Effector memory CD8-positive, alpha-beta T cell (primary cell): ENCODE measurements at places on chromosomes 5 and 9.

DNA sequence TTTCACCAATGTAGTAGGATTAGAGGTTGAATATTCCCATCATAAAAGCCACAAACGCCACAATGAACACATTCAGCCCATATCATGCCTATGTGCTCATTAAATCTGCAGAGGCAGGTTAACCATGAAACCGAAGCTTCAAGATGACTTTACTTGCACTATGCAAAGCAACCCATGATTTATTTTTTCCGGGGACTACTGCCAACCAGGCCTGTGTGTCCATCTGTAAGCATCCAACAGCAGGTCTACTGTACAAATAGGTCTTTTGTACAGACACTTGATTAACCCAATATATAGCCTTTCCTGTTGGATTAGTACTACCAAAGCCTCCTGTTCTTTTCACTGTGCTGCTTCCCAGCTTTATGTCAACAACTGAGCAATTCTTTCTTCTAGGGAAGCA lies 104.9 kb upstream of the CDH10 start:
- no peak for DNase-seq

DNA sequence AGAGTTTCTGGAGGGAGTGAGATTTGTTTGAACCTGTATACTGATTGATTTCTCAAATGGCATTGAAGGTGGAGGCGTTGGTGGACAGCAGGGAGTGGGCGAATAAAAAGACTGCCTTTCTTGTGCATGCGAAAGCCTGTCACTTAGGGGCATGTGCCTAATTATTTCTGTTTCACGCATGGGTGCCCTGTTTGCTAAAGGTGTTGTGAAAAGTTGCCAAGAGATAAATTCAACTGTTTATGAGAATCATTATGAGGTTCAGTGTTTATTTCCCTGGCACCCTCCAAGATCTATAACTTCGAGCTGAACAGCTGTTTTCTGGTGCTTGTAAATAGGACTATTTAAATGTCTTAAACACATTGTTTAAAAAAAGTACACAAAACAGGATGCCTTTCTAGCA lies 67.4 kb upstream of the DMRTA1 start:
- DNase-seq = no peak

GRCh38 chr5:142181096-142181495 lies 72.5 kb downstream of the NDFIP1 start:
- DNase-seq = no peak

DNA sequence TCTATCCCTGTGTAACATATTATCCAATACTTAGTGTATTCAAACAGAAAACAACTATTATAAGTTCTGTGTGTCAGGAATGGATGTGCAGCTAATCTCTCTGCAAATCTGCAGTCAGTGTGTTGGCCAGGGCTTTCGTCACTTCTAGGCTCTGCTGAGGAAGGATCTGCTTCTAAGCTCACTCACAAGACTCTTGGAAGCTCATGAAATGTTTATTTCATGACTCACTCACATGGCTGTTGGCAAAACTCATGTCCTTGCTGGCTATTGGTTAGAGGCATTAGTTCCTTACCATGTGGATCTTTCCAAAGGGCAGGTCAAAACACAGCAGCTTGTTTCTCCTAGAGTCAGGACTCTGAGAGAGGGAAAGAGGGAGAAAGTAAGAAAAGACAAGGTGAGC lies 367.4 kb upstream of the SMARCA2 start:
- no peak for DNase-seq

- no peak for DNase-seq
Observed at GRCh38 chr9:82781921-82782392, 281.0 kb downstream of the RASEF start.

- DNase-seq = no peak
Observed at GRCh38 chr9:982394-983230, 6.2 kb downstream of the DMRT3 start.
